Activated CD4-positive, alpha-beta T cell treated with anti-CD3 and anti-CD28 coated beads, Interleukin-2, amount 10 ng/mL, durations not matched to agents 24 days and 14 days (primary cell): ENCODE measurements at places on chromosomes 2 and 18. TPM values are rescaled to one million over a fixed set of nuclear protein-coding genes. Genes with fewer than 3 reads are reported as not detected.

TUBA4B gene
- total RNA-seq, result not detected in 2 replicates

HOXD4 gene
- not detected in 2 replicates for total RNA-seq

GRCh38 chr2:106085181-106085940 is 108.7 kb downstream of the UXS1 start:
- no peaks in the 10 kb centered on the region for H3K27me3 ChIP-seq
- H3K4me1 ChIP-seq, result peaks cover 28% of the 10 kb centered on the region
- peak overlapping the region; percentile 60 for H3K4me3 ChIP-seq
- H3K27ac ChIP-seq, result peak overlapping the region; percentile 73

GRCh38 chr2:144401036-144401435 is 118.9 kb downstream of the ZEB2 start:
- no peak for DNase-seq
- peaks cover 34% of the 10 kb centered on the region for H3K36me3 ChIP-seq
- no peak overlapping the region for H3K4me3 ChIP-seq
- H3K4me1 ChIP-seq, result no peaks in the 10 kb centered on the region
- H3K27ac ChIP-seq, result no peak overlapping the region
- no peaks in the 10 kb centered on the region for H3K27me3 ChIP-seq

DNA sequence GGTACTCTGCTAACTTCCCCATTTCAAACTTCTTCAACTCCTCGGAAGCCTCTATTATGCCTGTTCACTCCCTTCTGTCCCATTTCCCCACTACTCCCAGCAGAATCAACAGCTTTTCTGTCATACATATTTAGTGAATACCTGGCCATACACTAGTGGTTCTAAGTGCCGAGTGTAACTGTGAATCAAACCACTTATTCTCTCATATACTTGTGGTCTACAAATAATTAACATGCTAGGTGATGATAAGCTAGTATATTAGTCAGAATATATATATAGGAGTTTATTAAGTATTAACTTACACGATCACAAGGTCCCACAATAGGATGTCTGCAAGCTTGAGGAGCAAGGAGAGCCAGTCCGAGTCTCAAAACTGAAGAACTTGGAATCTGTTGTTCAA is 150.7 kb downstream of the CCDC102B start:
- no peaks in the 10 kb centered on the region for H3K4me1 ChIP-seq
- DNase-seq, result no peak
- H3K27ac ChIP-seq, result no peak overlapping the region
- no peaks in the 10 kb centered on the region for H3K27me3 ChIP-seq

RBM44 gene
- 0.42 and 0.57 TPM in 2 replicates for total RNA-seq

GRCh38 chr2:162013514-162014475 is 60.2 kb downstream of the DPP4 start:
- peak overlapping the region; percentile 78 for H3K4me3 ChIP-seq
- DNase-seq, result peak; percentile 66
- H3K27me3 ChIP-seq, result no peaks in the 10 kb centered on the region
- peaks cover 74% of the 10 kb centered on the region for H3K36me3 ChIP-seq
- H3K27ac ChIP-seq, result peak overlapping the region; percentile 95

VAMP8 gene
- 90.9 and 91.3 TPM in 2 replicates for total RNA-seq

- H3K27ac ChIP-seq, result no peak overlapping the region
- no peak overlapping the region for H3K4me3 ChIP-seq
- H3K4me1 ChIP-seq, result no peaks in the 10 kb centered on the region
- DNase-seq, result no peak
Measured at GRCh38 chr2:146317959-146318358, 1526.9 kb upstream of the ACVR2A start.

GRCh38 chr2:189681203-189681602 is 6.7 kb downstream of the ANKAR start:
- no peak overlapping the region for H3K4me3 ChIP-seq
- H3K36me3 ChIP-seq, result peaks cover 27% of the 10 kb centered on the region
- no peak overlapping the region for H3K27ac ChIP-seq
- H3K27me3 ChIP-seq, result no peaks in the 10 kb centered on the region
- no peak for DNase-seq
